ENCODE measurements at places on chromosomes 5 and 9. TPM values are rescaled to one million over a fixed set of nuclear protein-coding genes. Genes with fewer than 3 reads are reported as not detected.

Gene OR1Q1
- not detected for total RNA-seq

DNA sequence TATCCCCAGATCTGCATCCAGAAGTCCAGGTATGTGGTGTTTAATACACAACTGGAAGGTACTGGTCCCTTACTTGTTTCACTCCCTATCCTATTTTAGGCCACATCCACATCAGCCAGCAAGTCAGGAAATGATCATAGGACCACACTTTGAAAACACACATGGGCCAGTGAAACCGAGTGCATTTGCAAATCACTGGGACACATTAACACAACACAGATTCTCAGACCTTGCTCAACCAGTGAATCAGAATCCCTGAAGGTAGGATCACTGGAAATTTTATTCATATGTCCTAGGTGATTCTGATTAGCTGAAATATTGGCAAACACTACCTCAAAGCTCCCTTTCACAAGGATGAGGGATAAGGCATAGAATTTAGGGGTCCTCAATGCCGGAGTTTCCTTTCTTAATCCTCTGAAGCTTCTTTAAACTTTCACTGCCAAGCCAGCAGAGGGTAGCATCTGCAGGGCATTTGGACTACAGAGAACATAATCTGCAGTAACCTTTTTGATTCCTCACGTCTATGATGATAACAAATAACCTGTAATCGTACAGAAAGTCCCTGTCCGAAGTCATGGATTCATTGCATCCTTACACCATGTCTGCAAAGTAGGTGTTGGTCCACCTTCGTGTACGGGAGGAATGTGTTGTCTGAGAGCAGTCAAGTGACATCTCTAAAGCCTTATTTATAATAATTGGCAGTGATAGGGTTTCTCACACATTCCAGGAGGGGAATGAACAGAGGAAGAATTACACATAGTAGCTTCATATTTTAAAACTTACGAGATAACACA is 11.0 kb upstream of the ABLIM3 start:
- DNase-seq: no peak

GRCh38 chr5:179115845-179116524 is 55.8 kb downstream of the ZNF354C start:
- no peak for DNase-seq

DNA sequence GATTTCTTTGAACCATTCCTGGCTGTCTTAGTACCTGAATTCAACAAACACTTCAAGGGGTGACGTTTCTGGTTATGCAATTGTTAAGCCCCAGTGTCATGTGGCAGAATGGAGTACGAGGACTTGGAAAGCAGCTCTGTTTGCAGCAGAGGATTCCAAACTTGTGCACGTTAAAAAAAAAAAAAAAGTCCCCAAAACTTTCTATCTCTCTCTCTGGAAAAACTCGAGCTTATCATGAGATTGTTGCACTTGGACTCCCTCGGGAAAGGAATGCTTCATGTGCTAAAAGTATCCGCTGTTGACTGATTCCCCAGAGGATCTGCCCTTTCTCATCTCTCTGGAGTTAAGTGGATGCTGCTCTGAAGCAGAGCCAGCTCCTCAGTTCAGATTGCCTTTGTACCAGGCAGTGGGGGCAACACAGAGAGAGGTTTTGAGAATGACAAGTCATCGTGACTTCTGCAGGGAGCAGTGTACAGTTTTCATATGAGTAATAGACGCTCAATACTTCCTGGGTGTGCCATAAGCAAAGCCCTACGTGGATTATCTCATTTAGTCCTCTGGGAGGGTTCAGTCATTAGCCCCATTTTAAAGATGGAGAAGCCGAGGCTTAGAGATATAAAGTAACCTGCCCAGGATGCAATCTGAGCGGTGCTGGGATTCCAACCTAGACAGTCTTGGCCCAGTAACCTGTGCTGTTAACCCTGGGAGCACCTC is 28.1 kb downstream of the TMOD1 start:
- no peak for DNase-seq

DNA sequence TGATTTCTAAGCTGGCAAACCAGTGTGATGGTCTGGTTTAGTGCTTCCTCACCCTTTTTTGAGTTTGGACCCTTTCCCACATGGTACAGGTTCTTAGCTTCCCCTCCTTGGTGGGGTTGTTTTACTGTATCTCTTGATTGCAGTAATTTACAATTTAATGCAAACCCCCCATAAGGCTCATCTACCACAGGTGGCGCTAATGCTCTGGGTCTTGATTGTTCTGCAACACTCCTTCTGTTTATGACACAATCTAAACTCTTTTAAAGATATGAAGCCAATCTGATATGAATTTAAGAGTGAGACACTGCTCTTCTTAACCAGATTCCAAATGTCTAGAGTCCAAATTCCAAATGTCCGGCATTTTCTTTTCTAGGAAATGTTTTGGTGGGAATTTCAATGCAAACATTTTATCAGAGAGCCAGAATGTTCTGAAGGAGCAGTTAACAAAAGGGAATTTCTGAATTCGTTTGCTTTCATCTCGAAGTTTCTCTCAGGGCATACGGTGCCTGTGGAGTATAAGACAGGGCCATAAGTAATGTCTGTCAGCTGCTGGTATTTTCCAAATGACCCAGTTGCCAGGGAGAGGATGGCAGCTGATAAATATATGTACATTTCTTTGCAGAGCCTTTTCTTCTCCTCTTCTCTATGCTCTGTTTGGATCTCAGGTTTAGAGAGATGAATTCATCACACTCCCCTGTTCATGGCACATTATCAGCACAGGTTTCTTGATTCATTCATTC is 246.8 kb downstream of the ARHGAP26 start:
- no peak for DNase-seq
